Mucosa of gallbladder (tissue), 1 donor: ENCODE measurements at places on chromosomes 11 and 22.

- DNase-seq, result no peak
Observed at GRCh38 chr22:26897384-26897783, 240.0 kb downstream of the MIAT start.

GRCh38 chr11:74678591-74679512 lies 52.4 kb downstream of the CHRDL2 start:
- no peak for DNase-seq

DNA sequence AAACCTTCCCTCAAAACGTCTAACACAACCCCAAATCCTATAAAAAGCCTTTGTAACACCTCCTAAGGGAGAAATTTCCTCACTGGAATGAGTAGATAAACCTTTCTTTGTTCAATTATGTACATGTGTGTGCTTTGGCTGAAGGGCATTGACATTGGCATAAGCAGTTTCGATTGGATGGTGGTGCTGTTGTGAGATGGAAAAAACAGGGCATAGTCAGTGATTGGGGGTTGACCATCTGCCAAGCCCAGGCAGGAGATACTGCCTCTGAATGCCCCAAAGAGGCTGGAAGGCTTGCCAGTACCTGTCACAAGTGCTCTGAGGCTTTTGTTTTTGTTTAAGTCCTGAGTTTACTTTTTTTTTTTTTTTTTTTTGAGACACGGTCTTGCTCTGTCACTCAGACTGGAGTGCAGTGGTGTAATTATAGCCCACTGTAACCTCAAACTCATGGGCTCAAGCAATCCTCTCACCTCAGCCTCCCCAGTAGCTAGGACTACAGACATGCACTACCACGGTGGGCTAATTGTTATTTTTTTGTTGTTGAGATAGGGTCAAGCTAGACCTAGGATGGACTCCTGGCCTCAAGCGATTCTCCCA lies 1.2 kb upstream of the CCDC117 start:
- DNase-seq, result no peak

- DNase-seq, result no peak
Observed at GRCh38 chr11:75592715-75593114, 30.7 kb downstream of the SERPINH1 start.

DNA sequence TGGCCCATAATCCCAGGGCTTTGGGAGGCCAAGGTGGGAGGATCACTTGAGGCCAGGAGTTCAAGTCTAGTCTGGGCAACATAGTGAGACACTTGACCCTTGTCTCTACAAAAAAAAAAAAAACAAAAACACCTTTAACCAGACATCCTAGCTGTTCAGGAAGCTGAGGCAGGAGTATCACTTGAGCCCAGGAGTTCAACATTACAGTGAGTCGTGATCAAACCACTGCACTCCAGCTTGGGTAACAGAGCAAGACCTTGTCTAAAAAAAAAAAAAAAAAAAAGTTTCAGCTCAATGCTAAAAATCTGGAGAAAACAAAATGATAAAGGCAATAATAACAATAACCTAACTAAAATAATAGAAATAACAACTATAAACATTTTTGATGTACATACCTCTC lies 22.6 kb upstream of the APLP2 start:
- DNase-seq, result no peak

GRCh38 chr22:48337957-48338792 lies 1489.5 kb downstream of the BRD1 start:
- DNase-seq, result no peak

DNA sequence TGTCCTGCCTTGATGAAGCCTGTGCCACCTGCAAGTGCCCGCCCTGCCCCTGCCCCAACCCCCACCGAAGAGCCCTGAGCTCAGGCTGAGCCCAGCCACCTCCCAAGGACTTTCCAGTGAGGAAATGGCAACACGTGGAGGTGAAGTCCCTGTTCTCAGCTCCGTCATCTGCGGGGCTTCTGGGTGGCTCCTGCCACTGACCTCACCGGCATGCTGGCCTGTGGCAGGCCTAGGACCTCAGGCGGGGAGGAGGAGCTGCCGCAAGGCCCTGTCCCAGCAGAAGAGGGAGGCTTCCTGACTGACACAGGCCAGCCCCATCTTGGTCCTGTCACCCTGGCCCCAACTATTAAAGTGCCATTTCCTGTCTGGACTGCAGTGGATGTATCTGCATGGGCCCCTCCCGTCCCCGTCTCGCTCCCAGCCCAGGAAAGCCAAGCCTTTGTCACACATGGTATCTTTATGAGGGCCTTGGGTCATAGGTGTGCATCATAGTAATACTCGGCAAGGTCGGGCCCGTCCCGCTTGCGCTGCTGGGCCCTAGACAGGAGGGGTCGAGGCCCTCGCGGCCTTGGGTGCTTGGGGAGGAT lies 882 bp downstream of the FREY1 start:
- no peak for DNase-seq
